ENCODE measurements at places on chromosomes 5 and 9.

- DNase-seq: no peak
These were observed 137.5 kb downstream of the GAPVD1 start for GRCh38 chr9:125399165-125399564.

DNA sequence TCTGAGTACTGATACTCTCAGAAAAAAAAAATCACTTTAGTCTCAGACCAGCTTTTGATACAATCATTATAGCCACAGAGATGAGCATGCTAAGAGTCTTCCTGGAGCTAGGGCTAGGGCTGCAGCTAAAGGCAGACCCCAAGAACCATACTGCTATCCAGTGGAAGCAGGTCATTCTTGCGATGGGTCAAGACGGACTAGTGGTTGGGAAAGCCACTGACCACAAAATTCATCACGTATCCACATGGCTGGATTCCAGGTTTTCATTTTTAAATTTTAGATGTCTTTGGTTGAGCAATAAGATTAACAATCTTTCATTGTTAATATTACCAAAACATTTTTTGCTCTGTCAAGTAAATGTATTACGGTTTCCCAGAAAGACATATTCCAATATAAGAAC, 598.1 kb downstream of the DNAH5 start:
- no peak for DNase-seq

DNA sequence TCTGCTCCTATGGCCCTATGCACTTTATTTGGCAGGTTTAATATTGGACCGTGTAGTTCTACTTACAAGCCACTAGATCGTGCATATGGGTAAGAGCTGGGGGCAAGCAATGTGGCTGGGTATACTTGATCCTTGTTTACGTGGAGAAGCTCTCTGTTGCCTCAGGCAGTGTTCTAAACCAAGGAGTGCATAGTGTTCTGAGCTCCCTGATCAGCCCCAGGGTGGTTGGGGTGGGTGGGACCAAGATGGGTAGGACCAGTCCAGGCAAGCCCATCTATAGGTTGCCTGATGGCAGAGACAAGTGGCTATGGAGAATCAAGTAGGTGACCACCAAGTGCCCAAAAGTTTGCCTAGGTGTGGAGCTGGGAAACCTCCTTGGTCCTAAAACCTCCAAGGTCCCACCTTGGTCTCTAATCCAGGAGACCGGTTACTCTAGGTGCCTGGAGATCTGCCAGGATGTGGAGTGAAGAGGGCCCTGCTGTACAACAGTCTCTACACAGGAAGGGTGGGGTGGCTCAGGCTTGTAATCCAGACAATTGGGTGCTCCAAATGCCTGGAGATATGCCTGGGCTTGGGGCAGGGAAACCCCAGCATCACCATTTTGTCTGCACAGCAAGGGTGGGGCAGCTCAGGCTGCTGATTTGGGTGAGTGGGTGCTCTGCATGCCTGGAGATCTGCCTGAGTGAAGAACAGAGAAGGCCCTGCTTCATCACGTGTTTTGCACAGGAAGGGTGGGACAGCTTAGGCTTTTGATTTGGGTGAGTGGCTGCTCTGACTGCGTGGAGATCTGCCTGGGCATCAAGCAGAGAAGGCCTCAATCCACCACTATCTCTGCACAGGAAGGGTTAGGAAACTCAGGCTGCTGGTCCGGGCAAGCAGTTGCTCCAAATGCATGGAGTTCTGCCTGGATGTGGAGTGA, 659.8 kb downstream of the TLE4 start:
- no peak for DNase-seq

- no peak for DNase-seq
These were observed 228.5 kb downstream of the CRB2 start for GRCh38 chr9:123584202-123585176.

DNA sequence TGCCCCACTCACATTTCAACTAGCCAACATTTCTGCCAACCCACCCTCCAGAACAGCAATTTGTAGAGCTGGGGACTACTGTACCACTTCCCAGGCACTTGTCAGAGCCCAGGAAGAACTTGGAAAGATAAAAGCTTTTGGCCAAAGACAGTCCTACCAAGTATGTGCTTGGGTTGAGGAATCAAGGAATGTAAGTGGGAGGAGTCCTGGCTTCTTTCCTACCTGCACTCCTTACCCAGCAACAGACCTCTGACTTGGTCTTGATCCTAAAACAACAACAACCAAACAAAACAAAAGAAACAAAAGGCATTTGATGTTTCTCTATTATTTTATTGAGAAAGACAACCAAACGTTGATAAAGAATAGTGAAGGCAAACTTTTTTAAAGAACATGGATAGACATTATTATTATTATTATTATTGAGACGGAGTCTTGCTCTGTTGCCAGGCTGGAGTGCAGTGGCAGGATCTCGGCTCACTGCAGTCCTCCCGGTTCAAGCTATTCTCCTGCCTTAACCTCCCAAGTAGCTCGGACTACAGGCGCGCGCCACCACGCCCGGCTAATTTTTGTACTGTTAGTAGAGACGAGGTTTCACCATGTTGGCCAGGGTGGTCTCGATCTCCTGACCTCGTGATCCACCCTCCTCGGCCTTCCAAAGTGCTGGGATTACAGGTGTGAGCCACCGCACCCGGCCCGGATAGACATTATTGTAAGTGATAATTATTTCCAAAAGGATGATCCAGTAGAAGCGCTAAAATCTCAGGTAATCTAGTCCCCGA, 33.5 kb downstream of the ANXA2R start:
- no peak for DNase-seq

DNA sequence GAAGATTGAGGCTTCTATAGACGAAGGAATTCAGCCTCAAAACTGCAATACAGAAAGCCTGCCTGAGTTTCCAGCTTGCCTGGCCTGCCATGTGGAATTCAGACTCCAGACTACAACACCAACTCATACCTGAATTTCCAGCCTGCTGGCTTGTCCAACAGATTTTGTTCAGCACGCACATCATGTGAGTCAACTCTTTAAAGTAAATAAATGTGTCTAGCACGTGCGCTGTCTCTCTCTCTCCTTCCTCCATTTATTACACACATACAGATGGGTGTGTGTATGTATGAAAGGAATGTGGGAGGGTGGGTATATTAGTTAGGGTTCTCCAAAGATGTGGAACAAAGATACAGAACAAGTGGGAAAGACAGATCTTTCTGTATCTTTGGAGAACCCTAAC, 82.4 kb upstream of the TAS2R1 start:
- no peak for DNase-seq

DNA sequence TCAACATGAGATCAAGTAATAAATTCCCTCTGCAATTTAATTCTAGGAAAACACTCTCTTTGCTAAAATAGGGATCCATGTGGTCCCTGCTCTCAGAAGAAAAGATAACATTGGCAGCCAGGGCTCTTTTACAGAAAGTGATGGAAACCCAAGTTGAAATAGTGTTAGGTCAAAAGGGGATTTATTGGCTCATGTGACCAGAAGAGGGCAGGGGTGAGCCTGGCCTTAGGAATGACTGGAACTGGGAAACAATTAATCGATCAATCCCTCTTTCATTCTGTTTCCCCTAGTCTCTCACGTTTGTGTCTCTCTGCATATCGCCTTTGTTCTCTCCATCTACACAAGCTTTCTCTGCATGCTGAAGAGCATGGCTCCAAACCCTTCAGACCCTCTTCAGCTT, 58.3 kb upstream of the ALDH1B1 start:
- DNase-seq: no peak

GRCh38 chr5:77972469-77973252, 196.5 kb upstream of the TBCA start:
- no peak for DNase-seq

All from DMS 273 treated with DMSO at 0.1 percent for 48 hours (cell line).